ENCODE measurements at places on chromosomes 6 and 20.

GRCh38 chr20:9699181-9699580 is 139.7 kb downstream of the PAK5 start:
- DNase-seq = no peak

DNA sequence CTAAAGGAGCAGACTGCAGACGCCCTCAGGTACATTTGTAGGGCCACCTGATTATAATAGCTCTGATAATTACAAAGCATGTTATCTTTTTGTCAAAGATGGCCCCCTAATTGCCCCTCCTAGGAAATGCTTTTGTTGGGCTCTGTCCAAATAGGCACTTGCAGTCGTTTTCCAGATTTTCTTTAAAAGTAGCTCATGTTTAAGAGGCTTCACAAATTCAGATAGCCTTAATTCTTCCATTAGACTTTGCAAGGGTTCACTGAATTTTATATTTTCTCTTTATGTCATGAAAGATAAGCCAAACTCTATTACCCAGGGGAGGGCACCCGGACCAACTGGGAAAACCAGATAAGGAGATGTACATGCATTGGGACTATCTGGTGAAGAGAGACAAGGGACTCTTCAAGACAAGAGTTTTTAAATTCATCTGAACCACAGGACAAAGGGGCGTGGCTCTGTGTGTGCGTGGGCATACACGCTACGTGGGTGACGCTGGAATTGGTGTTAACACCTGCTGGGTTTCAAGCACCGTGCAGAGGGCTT is 95.6 kb downstream of the TOX2 start:
- DNase-seq = no peak

DNA sequence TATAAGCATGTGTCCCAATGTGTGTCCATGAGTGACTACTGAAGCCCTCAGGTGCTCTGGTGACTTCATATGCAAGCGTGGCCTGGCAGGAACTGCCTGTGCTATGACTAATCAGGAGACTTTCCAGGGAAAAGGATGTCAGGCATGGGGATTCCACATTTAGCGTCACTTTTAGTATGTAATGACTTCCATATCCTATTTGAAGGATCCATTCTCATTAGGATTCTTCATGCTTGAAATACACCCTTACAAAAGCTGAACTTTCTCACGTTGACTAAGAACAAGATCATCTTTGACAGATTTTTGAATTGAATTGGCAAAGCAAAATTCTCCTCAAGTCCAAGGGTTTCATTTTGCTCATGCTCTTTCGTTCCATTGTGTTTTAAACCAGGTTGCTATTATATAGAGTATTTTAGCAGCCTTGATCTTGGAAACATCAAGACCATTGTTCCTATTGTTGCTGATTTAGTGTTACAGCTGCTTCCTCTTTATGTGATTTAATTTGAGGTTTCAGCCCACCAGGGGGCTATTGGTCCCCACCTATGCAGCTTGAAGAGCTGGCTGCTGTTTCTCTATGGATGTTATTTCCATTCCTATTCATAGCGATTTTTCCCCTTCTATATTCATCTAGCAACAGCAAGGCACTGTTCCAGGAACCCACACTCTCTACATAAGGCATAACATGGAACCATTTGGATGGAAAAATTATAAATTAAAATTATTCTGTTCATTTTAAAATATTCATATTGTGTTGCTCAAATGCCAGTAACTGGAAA is 418.6 kb downstream of the CDKAL1 start:
- no peak for DNase-seq

DNA sequence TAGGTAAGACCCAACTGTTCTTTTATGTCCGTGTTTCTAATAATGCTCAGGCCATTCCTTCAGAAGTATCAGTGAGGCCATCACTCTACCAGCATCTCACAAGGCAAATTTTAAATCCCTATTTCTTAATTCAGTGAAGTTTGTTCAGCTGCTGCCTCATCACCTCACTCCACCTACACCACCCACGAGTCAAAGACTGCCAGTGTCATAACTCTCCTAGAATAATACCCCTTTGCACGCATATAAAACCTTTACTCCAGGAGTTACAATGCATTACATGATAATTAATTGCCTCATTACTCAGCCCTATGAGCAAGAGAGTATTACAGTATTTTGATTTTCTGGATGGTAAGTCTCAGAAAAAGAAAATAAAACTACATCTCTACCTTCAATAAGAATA is 793.6 kb downstream of the TFAP2A start:
- DNase-seq = no peak

GRCh38 chr20:3174442-3175261 is 1.3 kb upstream of the LZTS3 start:
- no peak for DNase-seq

GRCh38 chr6:9699888-9700287 is 715.0 kb downstream of the TFAP2A start:
- DNase-seq = no peak

GRCh38 chr20:46939031-46939965 is 44.7 kb downstream of the EYA2 start:
- DNase-seq = no peak

DNA sequence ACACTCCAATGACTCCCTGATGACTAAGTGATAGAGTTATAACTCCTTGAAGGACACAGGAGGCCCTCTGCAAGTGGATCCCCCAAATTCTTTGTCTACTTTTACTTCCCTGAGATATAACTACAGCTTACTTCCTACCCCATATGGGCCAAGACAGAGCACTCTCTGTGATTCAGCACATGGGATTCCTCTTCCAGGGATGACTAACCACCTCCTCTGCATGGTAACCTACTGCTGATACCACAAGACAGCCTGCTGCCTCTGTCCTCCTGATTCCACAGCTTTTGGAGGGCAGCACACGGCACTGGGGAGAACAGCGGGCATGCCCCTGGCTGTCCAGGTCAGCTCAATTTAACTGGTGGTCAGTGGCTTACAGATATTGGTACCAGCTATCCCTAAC is 675.7 kb upstream of the AGPAT4 start:
- no peak for DNase-seq

GRCh38 chr20:1338801-1339200 is 9.9 kb upstream of the SDCBP2 start:
- no peak for DNase-seq

DNA sequence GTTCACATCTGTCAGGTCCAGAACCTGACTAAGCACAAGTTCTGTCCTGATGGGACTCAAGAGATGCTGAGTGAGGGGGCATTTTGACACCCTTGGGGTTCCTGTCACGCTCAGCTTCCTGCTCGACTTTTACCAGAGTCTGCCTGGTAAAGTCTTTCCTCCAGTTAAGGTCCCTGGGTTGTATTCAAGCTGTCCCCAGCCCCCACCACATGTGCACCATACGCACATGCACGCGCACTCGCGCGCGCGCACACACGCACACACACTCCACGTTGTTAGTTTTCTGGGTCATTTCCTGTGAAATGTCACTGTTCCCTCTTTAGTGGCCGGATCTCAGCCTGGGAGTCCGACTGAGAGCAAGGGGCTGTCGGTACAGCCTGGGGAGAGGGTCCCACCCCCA is 166.1 kb downstream of the GMPR start:
- DNase-seq = no peak

GRCh38 chr6:70601014-70601413 is 34.3 kb downstream of the SDHAF4 start:
- no peak for DNase-seq

- DNase-seq = no peak
Observed at GRCh38 chr6:34305982-34306708, 57.3 kb upstream of the SMIM29 start.

DNA sequence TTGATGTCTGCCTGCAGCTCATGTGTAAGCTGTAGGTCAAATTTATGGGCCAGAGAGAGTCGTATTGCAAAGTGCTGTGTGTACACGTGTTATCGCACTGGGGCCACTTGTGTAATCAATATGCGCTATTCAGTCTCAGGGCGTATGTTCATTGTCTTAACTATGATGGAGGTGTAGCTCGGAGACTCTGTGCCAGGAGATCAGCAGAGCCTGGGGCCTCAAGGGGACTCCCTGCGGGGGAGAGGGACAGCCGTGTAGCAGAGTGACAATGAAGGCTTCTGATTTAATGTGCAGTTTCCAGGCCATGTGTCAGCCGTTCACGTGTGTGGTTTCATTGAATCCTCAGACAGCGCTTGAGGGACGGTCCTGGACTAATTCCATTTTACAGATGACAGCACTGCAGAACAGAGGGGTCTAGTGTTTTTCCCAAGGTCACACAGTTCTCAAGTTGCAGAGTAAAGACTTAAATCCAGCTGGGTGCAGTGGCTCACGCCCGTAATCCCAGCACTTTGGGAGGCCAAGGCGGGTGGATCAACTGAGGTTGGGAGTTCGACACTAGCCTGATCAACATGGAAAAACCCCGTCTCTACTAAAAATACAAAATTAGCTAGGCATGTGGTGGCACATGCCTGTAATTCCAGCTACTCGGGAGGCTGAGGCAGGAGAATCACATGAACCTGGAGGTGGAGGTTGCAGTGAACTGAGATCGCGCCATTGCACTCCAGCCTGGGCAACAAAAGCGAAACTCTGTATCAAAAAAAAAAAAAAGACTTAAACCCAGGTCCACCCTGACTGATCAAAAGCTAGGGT is 242.5 kb downstream of the PREX1 start:
- no peak for DNase-seq

DNA sequence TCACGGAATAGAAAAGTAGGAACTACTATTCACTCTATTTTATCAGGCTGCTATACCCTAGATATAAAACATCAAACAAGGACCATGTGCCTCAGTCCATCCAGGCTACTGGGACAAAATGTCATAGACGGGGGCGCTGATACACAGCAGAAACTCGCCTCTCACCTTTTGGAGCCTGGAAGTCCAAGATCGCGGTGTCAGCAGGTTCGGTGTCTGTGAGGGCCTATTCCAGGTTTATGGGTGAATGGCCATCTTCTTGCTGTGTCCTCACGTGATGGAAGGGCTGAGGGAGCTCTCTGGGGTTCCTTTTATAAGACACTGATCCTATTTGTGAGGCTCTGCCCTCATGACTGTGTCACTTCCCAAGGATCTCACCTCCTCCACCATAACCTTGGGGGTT is 89.5 kb downstream of the DLL1 start:
- no peak for DNase-seq

DNA sequence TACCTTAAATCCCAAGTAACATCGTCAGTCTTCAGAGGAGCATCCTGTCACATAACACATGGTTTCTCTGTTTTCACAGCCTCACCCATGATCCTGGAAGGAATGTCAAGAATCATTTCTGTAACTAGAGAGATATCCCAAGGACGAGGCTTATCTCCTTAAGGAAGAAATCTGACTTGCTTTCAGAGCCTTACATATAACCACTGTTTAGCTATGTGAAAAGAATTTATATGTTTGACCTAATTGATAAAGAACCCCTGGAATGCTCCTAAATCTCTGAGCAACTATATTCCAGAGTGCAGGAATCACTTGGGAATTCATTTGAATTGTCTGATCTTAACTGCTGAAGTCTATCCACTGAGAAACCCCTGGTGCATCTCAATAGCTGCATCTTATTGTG is 243.1 kb downstream of the ALDH8A1 start:
- no peak for DNase-seq

- no peak for DNase-seq
Observed at GRCh38 chr6:39393075-39393474, 70.6 kb upstream of the KCNK16 start.

DNA sequence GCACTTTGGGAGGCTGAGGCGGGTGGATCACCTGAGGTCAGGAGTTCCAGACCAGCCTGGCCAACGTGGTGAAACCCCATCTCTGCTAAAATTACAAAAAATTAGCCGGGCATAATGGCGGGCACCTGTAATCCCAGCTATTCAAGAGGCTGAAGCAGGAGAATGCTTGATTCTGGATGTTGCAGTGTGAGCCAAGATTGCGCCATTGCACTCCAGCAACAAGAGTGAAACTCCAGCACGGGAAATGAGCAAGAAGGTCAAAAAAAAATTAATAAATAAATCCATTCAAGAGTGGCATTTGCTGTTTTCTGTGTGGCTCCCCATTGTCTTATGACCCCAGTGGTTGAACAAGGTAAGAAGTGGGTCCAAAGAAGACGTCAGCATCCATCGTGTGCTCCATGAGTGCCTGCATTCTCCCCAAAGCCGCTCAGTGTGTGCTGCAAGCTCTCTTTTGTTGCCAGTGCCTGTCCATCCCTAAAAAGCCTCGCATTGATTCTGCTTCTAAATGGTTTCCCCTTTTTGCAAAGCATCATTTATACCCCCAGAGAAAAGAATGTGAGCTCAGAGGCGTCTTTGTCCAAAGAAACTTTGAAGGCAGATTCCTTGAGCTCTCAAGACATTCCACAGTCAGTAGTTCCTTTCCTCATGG is 38.8 kb upstream of the MAP3K4 start:
- no peak for DNase-seq

DNA sequence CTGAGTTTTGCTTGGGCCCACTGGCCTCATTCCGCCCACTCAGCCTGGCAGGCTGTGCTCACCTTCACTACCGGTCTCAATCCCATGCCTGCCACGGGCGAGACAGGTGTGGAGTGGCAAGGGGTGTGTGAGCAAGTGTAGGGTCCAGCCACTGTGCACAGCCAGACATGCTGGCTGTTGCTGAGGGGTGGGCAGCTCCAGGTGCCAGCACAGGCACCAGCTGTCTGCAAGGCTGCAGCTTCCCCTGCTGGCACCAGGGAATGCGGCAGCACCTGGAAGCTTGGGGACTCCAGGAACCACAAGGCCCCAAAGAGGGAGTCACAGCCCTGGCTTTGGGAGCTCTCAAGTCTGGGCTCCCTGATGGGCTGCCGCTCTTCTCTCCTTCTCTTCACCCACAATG is 372.7 kb downstream of the CBLN4 start:
- DNase-seq = no peak
